ENCODE measurements at places on chromosomes 1 and 21.

- no peak for DNase-seq
Observed at GRCh38 chr1:163656095-163656759, 334.5 kb downstream of the NUF2 start.

DNA sequence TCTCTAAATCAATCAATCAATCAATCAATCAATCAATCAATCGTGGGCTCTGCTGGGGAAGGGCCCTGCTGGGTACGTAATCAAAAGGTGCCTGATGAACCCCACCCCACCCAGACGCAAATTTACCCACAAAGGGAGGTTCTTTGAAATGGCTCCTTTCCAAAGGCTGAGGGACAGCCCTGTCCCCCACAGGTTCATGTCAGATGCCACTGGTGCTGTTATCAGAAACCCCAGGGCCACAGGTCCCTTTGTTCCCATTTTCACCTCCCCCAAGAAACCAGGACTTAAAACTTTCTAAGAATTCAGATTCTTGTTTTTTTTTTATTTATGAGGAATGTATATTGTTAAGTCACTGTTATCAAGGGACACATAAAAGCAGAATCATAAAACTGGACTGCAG, 14.2 kb downstream of the CHRNB2 start:
- no peak for DNase-seq

- peak; percentile 7 for DNase-seq
Observed at GRCh38 chr1:226634611-226635246, 86.2 kb downstream of the STUM start.

- no peak for DNase-seq
Observed at GRCh38 chr1:239757716-239758115, 334.0 kb upstream of the FMN2 start.

DNA sequence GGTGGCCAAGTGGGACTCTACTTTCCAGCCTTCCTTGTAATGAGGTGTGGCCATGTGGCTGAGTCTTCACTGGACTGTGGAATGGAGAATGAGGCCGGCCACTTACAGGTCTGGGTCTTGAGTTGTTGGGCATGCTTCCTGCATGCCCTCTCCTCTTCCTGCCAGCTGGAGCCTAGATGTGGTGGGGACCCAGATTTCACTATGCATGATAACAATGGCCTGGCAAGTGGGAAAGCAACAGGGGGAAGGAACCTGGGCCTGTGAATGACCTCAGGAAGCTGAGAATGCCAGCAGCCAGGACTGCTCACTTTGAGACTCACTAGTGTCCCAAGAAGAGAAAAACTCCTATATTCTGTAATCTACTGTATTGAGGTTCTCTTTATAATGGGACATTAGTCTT, 8.5 kb upstream of the SLC26A9 start:
- no peak for DNase-seq

DNA sequence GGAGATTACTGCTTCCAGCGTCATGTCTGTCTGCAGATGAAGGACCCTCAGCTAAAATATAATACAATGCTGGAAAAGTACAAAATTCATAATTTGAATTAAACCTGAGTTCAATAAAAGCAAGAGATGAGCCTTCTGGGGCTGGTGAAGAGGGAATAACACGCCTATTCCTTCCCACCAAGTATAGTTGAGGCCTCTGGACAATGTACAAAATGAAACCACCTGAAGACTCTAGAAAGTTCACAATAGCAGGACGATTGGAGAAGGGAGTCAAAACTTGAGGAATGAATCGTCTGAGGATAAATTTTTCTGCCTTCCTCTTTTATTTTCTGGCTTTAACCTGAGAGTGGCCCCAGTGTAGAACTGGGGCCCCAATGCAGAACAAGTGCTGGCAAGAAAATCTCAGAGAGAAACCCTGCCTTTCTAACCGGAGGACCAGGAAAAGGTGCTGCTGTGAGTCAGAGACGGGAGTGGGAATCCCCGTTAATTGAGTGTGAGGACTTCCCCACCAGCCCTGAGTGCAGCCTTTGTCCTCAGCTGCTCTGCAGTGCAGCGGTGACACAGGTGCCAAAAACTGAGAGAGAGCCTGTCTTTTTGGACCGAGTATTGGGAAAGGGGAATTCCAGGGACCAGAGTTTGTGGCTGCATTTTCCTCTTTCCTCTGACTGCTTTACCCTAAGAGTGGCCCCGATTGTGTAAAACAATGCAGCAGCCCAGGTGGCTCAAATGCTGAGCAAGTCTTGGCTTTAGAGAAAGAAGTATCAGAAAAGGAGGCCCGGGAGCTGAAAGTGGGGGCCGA, 264.9 kb downstream of the DYRK1A start:
- DNase-seq: no peak

- DNase-seq: no peak
Observed at GRCh38 chr1:16257968-16258367, 21.0 kb upstream of the CPLANE2 start.

All from BE2C (cell line).